ENCODE measurements at places on chromosomes 4 and X. TPM values are rescaled to one million over a fixed set of nuclear protein-coding genes. Genes with fewer than 3 reads are reported as not detected.

DNA sequence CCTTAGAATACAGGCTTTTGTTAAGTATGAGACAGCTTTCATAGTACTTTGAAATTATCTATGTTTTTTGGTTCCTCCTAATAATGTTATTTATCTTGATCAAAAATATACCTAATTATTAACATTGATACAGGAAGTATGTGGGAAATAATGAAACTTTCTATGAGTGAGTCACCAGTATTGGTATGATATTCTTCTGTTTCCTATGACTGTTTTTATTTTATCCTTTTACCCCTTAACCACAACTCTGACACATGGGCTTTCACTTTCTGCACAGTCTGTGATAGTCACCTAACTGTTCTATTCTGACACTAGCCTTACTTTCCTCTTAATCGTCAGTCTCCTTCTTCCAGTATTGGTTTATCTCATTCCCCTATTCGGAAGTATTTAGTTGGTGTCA, 4.7 kb downstream of the THAP9 start:
- H3K27me3 ChIP-seq: no peaks in the 10 kb centered on the region
- no peaks in the 10 kb centered on the region for H3K36me3 ChIP-seq
- no peak overlapping the region for H3K27ac ChIP-seq

- DNase-seq: no peak
- H3K27me3 ChIP-seq: no peaks in the 10 kb centered on the region
- H3K36me3 ChIP-seq: no peaks in the 10 kb centered on the region
- no peaks in the 10 kb centered on the region for H3K4me1 ChIP-seq
These were observed 12.9 kb upstream of the IL2 start for GRCh38 chr4:122469457-122469856.

DNA sequence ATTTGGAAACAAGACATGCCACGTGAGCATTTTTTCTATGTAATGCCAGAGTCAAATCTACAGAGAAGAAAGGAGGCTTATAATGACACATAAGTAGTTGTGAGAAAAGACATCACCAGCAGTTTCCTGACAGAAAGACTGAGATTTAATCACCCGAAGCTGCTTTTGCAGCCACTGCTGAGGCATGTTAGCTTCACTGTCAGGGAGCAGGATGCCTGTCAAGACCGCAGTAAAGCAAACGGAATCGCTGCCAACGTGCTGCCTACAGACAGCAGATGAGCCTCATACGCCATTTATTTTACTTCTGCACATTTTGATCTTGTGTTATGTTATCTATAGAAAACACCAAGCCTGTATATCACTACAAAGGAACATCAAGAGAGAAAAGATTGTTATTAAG, 68.7 kb upstream of the NDST3 start:
- H3K4me3 ChIP-seq: no peak overlapping the region
- no peak overlapping the region for H3K27ac ChIP-seq
- no peaks in the 10 kb centered on the region for H3K36me3 ChIP-seq
- no peaks in the 10 kb centered on the region for H3K27me3 ChIP-seq
- no peak for DNase-seq
- H3K4me1 ChIP-seq: no peaks in the 10 kb centered on the region

DNA sequence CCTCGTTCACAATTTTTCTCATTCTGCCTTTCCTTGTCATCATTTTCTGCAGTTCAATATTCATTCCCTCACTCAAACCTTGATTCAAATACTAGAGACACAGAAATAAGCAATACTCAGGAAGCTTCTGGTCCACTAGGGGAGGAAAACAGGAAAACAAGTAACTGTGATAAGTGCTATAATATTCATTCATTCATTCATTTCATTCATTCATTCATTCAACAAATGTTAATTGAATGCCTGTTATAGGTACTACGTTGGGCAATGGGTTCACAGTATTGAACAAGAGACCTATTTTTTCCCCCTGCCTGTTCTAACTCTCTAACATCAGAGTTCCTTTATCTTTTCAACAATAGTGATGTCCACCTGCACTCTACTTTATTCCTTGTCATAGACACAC, 104.0 kb downstream of the HDAC8 start:
- H3K36me3 ChIP-seq: no peaks in the 10 kb centered on the region
- no peaks in the 10 kb centered on the region for H3K4me1 ChIP-seq
- no peak overlapping the region for H3K27ac ChIP-seq
- no peak for DNase-seq
- H3K4me3 ChIP-seq: no peak overlapping the region

The FOXP3 gene
- 2.2 TPM for polyA plus RNA-seq

The LRIT3 gene
- not detected for polyA plus RNA-seq

The COX18 gene
- polyA plus RNA-seq: 4.4 TPM

DNA sequence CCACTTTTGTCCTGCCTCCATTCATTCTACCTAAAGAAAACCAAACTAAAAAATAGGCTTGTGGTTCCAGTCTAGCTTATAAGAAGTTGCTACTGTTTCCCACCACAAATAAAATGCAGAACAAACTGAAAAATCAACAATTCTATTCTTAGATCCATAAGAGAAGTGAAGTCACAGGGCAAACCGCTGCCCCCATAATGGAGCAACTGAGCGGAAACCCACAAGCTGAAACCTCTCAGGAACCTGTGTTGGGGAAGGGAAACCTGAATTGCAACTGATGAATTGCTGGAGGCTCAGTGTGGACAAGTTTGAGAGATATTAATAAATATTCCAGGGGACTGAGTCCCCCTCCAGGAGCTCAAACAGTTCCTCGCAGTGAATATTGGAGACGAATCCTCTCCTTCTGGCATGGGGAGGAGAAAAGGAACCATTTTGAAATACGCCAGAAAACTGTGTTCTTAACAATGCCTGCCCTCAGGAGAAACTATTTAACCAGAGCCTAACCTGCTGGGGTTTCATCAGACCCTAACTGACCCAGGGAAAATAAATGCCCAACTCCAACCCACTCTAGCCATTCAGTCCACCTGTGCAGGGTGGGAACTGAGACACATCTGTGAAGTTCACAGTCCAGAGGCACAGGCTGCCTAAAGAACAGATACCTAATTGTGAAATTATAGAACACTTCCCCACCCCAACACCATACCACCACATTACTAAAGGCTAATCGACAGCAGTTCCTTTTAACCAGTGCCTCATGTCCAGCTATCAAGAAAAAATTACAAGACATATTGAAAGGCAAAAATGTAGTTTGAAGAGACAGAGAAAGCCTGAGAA, 22.8 kb upstream of the SH3RF1 start:
- H3K27me3 ChIP-seq: no peaks in the 10 kb centered on the region
- no peaks in the 10 kb centered on the region for H3K36me3 ChIP-seq
- H3K27ac ChIP-seq: no peak overlapping the region

All from CD4-positive, alpha-beta memory T cell (primary cell).